ENCODE measurements at places on chromosomes 12 and 14.
A peak's percentile ranks its signal among the peaks of the same experiment; 100 is the strongest.

- DNase-seq = peak; percentile 19
Observed at GRCh38 chr12:27332714-27333402, at the start of gene BMAL2. TSS of gene BMAL2 (plus strand) at chr12:27332836. CDS start at chr12:27333073, 237 bp downstream.

- DNase-seq = no peak
Observed at GRCh38 chr12:10331642-10332239, 24.1 kb downstream of the KLRD1 start.

GRCh38 chr12:80641936-80642335 lies 65.5 kb upstream of the MYF6 start:
- DNase-seq = no peak

DNA sequence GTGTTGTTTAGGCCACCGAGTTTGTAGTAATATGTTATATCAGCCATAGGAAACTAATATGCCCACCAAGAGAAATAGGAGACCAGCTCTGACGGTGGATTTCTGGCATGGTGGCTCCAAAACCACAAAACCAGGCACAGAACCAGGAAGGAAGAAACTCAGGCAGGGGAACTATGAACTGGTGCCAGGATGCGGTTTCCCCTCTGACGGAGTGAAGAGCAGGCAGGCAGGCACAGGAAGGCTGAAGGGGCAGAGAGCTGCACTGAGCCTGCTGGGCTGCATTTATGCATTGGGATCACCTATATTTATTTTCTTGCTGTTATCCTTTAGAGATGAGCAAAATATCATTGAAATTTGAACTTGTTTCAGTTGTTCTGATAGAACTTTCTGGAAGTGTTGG lies 479.4 kb downstream of the VRK1 start:
- DNase-seq = no peak

- peak; percentile 84 for DNase-seq
Observed at GRCh38 chr12:121789800-121790728, 3.4 kb downstream of the RHOF start.

- no peak for DNase-seq
Observed at GRCh38 chr14:20742132-20742531, 3.6 kb upstream of the EDDM3A start.

- DNase-seq = no peak
Observed at GRCh38 chr14:77071938-77072388, 26.1 kb upstream of the CIPC start.

DNA sequence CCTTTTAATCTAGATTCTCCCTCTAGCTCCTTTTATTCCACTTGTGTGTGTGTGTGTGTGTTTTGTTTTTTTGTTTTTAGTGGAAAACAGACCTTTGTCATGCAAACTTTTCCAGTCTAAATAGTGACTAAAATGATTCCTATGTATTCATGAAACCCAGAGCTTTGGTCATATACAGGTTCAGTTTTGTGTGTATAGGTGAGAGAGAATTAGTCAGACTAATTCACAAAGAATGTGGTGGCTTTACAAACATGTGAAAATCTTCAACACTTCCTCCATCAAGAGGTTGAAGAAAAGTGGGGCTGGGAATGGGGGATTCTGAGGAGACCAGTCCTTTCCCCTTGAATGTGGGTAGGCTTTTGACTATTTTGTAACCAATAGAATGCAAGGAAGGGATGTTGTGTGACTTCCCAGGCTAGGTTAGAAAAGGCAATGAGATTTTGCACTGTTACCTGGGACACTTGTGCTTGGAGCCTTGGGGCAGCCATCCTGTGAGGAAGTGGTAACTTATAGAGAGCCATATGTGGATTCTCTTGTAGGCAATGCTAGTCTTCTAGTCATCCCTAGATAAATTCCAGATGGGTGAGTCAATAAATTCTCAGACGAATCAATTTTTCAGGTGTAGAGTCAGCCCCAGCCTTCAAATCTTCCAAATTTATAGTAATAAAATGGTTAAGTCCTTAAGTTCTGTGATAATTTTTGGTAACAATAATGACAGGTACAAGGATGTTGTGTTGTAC lies 236.1 kb downstream of the CEP128 start:
- DNase-seq = no peak

- no peak for DNase-seq
Observed at GRCh38 chr12:80625051-80625450, 82.4 kb upstream of the MYF6 start.

- no peak for DNase-seq
Observed at GRCh38 chr14:75452900-75453816, 25.3 kb downstream of the JDP2 start.

- no peak for DNase-seq
Observed at GRCh38 chr12:7075939-7076338, 15.4 kb downstream of the C1S start.

GRCh38 chr14:22502007-22502406 lies 87.0 kb downstream of the DAD1 start:
- DNase-seq = no peak

DNA sequence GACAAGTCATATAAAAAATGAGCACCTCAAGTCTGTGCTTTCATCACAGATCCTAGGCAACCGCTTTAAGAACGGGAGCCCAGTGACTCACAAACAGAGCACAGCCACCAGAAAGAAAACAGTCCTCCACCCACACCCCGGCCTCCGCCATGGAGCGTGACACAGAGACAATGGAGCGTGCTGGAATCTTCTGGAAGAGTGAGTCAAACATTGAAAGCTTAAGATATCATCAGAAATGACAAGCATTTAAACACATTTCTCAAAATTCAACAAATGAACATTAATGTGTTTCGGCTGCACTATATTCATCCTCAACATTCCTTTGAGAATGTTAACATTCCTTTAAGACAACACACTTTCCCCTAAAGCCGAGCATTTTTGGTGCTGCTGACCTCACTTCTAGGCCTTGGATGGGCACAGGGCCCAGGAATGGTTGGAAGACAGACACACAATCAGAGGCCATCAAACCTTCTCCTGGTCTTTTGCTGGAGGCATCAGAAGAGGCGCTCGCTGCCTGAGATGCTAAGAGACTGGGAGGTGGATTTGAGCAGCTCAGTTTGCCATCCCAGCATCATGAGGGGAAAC lies 23.6 kb upstream of the TMEM132D start:
- no peak for DNase-seq

DNA sequence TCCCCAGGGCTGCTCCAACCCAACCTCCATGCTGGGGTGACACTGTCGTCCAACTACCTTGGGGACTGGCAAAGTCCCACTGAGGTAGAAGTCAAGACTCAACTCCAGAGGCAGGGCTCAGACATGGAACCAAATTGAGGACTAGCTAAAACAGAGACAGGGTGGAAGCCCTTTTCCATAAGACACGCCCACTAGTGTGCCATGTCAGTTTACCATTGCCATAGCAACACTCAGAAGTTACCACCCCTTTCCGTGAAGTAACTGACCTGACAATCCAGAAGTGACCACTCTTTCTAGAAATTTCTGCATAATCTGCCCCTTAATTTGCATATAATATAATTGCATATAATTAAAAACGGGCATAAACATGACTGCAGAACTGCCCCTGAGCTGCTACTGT lies 409.6 kb downstream of the MED13L start:
- DNase-seq = no peak

DNA sequence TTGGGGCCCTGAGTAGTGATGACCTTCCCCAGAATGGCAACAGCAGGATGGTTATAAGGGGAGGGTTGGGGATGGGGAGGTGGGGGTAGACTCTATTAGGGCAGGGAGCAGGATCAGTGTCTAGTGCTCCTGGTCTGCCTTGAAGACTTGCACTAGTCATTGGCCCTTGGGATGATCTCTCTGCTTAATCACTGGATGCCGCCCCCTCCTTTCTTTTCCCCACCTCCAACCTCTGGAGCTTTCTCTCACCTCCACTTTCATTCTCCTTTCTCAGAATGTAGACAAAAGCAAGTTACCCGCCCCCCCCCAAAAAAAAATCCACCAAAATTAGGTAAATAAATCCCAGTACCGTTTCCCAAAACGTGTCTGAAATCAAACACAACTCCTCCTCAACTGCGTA lies 2.8 kb upstream of the KCNK10 start:
- DNase-seq = no peak

DNA sequence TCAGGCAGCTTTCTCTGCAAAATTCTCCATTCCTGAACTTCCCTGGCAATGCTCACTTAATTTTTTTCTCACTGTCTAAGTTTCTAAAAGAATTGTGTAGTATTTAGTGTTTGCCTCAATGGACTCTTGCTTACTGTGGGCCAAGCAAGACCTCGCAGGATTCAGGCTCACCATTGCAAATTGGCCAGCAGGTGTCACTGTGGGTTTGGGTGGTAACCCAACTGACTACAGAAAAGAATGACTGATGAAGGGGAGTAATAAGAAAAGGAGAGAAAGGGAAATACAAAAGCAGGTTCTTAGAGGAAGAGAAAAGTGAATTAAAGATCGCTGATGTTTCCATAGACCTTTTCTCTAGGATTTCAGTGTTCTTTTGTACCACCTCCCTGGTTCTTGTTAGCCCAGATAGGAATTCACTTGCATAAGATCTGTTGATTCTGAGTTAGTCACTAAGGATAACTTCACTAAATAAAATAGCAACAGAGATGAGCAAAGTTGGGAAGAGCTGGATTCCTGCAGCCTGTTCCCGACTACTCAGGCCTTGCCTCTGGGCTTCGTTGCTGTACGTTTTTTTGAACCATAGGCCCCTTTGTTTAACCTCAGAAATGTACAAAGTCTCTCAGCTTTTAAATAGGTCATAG lies 386.5 kb upstream of the DDHD1 start:
- peak; percentile 3 for DNase-seq

DNA sequence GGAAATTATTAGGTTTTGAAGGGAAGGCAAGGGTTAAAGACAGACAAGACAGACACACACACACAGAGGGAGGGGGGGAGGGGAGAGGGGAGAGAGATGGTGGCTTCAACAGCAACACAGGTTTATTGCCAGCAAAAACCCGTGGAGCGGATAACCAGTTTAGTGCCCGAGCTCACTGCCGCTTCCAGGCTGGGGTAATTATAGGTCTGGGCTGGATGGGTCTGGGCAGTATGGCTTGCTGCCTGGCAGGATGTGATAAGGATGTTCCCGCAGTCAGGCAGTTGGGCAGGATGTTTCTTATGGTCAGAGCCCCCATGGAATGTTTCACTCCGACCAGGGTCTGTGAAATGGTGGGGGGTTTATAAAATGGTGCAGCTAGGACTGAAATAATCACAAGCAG lies 4.4 kb upstream of the TDRD9 start:
- DNase-seq = no peak

DNA sequence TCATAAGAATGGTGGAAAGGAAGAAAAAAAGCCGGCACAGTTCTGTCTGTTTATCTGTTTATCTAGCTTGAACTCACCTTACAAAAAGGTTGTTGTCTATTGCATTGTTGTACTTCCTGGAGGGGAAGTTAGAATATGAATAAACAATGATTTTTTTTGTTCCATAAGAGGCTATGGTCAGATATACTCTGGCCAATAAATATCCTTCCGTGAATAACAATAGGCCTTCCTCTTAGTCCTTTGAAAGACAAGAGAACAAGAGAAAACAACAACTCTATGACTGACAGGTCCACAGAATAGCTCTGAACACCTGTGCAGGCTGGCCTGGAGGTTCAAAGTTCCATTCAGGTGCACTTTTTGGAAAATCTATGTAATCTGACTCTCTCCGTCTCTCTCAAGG lies 192.8 kb upstream of the KRR1 start:
- no peak for DNase-seq

DNA sequence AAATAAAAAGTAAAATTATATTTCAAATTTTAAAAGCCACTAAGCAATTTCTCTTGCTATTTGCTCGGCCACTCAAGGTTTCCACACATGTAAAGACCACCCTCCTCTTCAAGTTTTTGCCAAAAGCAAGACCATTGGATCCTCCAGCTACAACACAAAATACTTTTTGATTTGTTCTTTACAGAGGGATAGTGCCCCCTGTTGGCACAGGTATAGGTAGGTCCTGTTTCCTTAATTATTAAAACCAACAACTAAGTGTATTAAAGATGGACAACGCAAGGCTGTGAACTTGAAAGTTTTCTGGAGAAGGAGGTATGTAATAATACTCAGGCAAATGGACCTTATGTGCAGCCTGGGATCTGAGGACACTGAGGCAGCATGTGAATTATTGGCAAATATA lies 23.8 kb downstream of the ATP6V1D start:
- no peak for DNase-seq

DNA sequence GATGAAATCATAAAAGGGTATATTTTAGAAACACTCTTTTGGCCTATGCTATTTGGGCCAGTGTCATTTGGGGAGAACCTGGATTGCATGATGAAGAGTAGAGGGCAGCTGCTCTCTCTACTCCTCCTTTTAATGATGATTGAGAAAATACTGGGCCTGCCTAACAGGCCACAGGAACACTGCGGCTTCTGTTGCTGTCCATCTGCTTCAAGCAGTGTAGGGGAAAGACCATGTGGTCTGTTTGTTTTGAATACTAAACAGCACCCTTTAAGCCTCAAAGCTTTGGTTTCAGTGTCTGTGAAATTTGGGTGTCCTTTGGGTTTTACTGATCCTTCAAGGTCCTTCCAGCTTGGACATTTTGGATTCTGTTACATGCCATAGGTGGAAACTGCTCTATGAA lies 78.0 kb downstream of the TTC6 start:
- no peak for DNase-seq

GRCh38 chr12:102408487-102409297 lies 71.7 kb downstream of the IGF1 start:
- no peak for DNase-seq

DNA sequence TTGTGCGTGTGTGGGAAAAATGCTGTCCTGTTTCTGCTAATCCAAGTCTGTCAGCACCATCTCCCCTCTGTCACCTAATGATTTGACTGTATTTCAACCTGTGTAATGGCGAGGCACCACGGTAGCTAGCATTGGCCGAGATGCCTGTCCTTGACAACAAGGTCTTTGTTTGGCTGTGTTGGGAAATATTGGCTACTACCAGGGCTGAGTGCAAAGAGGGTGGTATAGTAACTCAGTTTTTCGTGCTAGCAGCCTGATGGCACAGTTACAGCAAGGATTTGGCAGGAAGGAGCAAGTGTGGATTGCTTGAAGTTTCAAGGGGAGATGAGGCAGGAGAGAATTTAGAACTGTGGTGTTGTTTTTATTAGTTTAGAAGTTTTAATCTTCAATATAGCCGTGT lies 440.3 kb upstream of the RGS6 start:
- no peak for DNase-seq

DNA sequence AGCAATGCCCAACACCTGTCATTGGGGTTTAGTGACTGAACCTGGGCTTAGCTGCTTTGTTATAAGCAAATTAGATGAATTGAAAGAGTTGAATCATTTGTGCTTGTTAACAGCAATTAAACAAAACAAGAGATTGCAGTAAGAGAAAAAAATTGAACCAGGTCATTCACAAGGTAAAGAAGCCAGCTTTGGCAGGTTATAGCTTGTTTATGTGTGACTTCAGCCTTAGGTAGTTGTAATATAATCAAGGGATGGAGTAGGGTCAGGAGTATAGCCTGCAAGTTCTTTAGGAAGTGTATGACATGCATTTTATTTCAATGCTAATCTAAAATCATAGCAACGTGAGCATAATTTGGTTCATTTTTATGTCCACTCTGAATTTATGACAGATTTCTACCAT lies 63.4 kb upstream of the PLEKHG3 start:
- DNase-seq = no peak

GRCh38 chr14:30375296-30375892 lies 183.6 kb upstream of the G2E3 start:
- peak; percentile 44 for DNase-seq

All from activated CD4-positive, alpha-beta T cell treated with anti-CD3 and anti-CD28 coated beads for 24 hours (primary cell).